ENCODE measurements at places on chromosomes 12 and 14.

DNA sequence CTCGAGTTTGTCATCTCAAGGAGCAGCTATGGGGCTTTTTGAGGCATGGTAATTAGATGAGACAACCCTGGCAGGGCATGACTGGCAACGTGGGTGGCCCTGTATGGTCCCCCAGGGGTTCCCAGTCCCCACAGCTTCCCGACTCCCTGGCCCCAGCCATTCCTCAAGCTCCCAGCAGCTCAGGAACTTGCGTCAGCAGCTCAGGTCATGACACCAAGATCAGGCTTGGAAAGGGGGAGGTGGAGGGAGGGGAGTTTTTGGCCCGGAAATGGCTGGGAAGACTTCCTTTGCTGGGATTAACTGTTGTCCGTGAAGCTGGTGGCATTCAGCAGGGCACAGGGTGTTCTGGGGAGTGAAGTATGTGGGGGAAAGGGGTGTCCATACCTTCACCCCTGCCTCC, 10.4 kb upstream of the NRIP2 start:
- DNase-seq: no peak

- no peak for DNase-seq
Measured at GRCh38 chr12:91885851-91886731, 259.6 kb downstream of the BTG1 start.

DNA sequence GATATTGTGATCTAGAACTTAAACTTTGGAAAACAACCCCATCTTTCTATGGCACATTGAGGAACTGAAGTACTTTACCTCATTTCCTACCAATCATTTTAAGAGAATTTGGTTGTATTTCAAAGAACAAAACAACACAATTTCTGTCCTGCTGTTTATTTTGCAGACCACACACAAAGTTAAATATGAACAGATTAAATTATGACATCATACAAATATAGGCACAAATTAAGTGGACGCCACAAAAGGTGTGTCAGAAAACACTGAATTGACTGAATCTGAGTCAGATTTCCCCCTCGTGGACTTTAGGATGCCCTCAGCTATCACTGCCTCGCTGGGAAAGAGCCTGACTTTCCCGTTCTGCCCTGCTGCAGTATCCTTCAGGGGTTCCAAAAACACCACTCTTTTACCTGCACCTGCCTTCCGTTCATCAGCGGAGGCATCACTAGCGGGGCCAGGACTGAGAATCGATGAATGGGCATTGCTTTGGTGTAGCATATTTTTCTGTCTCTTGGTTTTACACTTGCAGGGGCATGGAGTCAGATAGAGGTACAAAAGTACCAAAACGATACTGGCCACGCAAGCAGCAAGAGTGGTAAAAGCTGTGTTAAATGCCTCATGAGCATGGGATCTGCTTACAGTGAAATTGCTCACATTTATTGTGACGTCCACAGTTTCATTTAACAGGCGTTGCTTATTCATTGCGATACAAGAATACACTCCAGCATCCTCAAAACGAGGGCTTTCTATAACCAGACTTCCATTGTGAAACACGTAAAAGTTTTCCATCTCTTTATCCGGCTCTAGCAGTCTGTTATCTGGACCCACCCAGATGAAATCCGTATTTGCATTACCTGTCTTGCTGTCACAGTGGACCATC, 2.0 kb upstream of the PCED1B start:
- DNase-seq: no peak

DNA sequence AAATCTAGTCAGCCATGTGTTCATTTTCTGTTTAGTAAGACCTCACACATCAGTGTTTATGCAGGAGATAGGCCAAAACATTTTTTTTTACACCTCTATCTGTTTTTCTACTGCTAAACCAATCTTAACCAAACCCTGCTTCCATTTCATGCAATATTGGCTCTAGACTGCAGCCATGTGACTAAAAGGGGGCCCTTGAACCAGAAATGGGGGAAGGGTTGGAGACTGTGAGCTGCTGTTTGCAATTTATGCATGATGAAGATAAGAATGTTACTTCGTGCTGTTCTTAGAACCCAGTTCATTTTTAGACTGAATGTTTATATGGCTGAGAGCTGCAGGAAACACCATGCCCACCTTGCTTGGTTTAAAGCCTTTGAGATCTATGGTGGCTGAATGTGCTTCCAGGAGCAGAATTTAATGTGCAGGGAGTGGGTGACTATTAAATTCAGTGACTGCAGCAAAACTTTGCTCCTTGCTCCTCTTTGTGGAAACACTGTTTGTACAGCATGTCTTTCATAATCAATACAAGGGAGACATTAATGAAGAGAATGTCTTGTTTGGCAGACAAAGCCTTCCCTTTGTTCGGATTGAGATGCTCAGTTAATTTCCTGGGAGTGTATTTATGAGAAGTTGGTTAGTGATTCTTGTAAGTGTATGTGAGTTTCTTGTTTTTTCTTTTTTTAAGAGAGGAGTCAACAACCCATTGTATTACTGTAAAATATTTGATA, 53.6 kb downstream of the CHST11 start:
- no peak for DNase-seq

DNA sequence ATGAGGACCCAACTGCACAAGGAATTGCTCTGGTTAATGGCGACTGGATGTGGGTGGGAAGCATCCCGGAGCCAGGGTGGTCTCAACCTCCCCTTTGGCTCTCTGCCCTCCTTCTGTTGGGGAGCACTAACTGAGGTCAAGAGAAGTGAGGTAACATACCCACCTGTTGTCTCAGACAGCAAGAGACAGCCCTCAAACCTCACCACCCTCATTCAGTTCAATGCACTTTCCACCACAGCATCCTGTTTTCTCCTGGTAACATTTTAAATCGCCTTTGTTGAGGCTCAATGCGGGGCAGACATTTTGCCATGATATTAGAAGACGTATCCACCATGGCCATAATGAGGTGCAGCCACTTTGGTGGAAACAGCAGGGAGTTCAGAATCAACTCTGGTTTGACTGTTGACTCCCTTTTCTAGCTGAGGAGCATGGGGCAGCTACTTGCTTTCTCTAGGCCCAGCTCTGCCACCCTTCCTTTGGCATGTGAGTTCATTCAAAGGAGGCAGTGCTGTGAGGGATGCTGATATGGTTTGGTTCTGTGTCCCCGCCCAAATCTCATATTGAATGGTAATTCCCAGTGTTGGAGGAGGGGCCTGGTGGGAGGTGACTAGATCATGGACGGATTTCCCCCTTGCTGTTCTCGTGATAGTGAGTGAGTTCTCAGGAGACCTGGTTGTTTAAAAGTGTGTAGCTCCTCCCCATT, 338.6 kb downstream of the PCNX1 start:
- no peak for DNase-seq

DNA sequence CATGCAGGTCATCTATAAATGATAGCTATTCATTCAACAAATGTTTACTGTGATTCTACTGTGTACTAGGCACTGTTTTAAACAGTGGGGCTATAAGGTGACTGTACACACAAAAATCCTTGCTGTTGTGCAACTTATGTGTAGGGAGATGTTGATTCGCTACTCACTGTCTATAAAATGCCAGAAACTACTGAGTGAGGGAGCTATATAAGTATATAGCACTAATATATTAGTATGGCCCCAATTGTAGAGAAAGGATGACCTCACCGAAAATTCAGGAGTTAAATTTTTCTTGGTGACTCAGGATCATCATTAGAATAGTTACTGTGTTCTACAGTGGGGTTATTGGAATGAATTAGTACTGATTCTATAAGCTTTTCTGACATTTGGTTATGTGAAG, 117.4 kb downstream of the TGFB3 start:
- no peak for DNase-seq

DNA sequence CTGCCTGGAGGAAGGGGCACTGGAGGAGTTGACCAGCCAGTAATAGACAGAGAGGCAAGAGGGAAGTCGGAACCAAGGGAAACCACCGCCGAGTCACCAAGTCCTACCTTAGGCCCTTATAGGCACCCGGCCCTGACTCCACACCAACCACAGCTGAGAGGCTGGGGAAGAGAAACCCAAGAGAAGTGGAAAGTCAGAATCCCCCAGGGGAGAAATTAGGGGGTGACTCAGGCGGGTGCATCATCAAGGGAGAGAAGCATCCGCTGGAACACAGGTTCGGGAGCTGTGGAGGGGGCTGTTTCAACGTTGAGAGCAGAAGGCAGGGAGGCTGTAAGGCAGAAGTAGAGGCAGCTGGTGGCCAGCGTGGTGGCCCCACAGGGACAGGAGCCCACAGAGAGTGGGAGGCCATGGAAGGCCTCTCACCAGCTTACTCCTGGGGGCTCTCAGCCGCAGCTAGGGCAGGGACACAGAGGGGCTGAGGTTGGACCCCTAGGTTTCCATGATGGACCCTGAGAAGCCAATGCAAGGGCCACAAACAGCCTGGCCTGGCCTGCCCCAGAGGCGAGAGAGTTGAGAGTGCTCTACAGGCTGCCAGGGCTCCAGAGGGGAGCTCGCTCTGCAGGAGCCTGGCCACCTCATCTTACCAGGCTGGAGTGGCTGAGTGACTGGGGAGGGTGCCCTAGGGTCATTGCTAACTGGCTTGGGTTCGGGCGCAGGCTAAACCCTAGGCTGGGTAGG, 1.4 kb upstream of the TRMT61A start:
- no peak for DNase-seq

GRCh38 chr12:6652391-6652790, 5.2 kb upstream of the ACRBP start:
- no peak for DNase-seq

- no peak for DNase-seq
Measured at GRCh38 chr12:78878459-78878858, 13.9 kb downstream of the SYT1 start.

- DNase-seq: no peak
Measured at GRCh38 chr14:100982762-100983161, 79.2 kb upstream of the RTL1 start.

DNA sequence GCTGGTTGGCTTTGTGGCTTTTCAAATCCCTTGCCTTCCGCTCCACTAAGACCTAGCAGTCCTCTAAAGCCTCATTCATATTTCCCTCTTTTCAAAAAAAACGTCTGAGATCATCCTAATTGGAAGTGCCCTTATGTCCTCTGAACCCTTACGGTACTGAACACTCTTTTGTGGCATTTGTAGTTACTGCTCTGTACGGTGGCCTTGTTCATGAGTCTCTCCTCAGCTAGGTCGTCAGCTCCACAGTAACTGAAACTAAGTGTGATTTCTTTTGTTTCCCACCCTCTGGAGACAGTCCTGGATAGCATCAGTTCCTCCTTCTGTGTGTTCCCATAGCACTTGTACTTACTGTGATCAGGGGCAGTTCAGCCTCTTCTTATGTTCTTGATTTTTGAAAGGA, 49.7 kb downstream of the DAAM1 start:
- DNase-seq: no peak

Data from stimulated activated CD8-positive, alpha-beta memory T cell treated with anti-CD3 and anti-CD28 coated beads, Interleukin-7, amount 100 ng/mL, for 24 hours (primary cell).